Spleen (tissue), 13 donors: ENCODE measurements at places on chromosomes 12 and 14.

DNA sequence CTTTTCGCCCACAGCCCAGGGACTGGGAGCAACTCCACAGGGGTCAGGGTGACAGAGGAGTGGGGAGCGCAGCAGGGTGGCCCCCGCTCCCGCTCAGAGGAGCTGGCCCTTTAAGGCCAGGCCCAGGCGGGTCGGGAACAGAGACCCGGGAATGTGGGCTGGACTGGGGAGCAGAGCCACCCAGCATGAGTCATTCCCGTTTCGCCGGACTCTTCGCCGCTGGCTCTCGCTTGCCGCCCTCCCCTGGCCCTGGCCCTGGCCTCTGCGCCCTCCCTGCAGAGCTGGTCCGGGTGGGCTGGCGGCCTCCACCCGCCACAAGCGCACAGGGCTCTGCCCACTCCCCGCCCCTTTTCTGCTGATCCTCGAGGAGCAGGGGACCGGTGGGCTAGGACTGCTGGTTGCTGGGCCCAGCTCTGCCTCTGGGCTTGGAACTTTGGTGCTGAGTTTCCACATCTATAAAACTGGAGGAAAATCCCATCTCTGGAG lies 92.8 kb downstream of the NINJ2 start:
- peak; percentile 85 for DNase-seq

DNA sequence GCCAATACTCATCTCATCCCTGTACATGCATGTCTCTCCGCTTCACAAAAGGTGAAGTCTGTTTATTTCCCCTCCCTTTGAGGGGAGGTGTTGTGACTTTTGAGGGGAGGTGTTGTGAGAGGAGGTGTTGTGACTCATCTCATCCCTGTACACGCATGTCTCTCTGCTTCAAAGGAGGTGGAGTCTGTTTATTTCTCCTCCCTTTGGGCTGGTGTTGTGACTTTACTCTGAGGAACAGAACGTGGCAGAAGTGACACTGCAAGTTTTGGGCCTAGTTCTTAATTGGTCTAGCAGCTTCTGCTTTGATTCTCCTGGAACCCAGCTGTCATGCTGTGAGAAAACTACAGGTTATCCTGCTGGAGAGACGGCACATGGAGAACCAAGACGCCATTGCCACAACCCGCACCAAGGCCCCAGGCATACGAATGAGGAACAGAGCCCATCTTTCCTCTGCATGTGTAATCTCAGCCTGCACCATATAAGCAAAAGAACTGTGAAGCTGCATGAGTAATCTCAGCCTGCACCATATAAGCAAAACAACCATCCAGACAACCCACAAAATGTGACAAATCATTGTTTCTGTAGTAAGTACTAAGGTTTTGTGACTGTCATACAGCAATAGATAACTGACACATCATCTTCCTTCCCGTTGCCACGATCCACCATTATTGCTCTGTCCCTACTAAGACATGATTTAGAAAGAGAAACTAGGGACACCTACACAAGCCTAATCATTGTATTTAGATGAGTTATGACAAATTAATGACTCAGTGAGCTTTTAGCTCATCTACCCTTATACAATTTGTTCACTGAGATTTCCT lies 30.0 kb downstream of the GALNT4 start:
- no peak for DNase-seq

DNA sequence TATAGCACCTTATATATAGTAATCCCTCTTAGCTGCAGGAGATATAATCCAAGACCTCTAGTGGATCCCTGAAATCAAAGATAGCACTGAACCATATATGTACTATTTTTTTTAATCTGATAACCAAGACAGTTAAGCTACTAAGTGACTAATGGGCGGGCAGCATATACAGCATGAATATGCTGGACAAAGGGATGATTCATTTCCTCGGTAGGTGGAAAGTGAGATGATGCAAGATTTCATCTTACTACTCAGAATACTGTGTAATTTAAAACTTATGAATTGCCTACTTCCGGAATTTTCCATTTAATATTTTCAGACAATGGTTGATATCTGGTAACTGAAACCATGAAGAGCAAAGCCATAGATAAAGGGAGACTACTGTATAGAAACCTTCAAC lies 36.2 kb downstream of the PRMT8 start:
- no peak for DNase-seq

DNA sequence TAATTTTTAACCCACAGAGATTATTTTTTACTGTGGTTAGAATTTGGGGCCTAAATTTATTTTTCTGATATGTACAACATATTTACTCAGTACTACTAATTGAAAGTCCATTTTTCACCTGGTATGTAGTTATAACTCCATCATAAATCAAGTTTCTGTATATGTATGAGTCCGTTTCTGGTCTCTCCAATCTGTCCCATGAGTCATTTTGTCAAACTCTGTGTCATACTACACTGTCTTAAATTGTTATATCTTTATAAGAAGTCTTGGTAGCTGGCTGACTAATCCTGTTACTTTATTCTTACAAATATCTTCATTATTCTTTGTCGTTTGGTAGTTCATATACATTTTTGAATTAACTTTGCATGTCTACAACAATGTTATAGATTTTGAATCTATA lies 344.0 kb downstream of the PDZRN4 start:
- DNase-seq: no peak

- no peak for DNase-seq
These were observed 11.9 kb upstream of the KLRB1 start for GRCh38 chr12:9619411-9620179.

DNA sequence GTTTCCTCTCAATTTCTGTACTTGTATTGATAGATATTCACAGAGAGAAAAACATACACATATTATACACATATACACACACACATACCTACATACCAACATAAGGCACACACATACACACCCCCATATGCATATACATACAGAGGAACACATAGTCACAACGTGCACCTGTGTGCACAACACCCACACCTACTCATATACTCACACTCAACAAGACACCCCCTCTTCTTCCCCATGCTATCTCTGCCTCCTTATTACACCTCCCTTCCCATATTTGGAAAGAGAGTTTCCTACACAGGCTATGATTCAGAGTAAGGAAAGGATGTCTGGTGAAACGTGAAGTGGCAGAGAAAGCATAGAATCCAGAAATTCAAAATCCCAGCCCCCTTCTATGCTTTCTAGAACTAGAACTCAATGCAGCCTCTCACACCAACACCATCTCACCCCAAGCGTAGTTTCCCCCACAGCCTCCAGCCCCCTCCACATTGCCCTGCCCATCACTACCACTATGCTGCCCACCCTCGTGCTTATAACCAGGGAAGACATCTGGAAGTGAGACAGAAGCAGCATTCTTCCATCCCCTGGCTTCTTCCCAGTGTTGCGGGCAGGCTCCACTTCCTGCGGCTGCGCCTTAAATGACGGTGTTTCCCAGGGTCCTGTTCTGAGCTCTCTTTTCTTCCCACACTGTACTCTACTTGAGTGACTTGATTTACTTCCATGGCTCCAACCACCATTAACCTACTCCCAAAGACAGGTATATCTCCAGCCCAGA lies 2.4 kb downstream of the RNASE8 start:
- no peak for DNase-seq

DNA sequence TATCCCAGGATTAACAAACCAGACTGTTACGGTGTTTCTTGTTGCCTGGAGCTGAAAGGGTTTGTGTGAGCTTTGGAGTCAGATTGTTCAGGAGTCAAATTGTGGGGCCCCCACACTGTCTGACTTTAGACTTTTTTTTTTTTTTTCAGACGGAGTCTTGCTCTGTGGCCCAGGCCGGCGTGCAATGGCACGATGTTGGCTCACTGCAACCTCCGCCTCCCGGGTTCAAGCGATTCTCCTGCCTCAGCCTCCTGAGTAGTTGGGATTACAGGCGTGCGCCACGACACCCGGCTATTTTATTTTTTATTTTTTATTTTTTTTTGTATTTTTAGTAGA lies 847 bp downstream of the TSFM start:
- DNase-seq: no peak

- peak; percentile 73 for DNase-seq
These were observed 11.3 kb downstream of the ARL6IP4 start for GRCh38 chr12:122991623-122992275.

- DNase-seq: peak; percentile 71
These were observed 14.0 kb downstream of the ULK1 start for GRCh38 chr12:131908092-131909080.

DNA sequence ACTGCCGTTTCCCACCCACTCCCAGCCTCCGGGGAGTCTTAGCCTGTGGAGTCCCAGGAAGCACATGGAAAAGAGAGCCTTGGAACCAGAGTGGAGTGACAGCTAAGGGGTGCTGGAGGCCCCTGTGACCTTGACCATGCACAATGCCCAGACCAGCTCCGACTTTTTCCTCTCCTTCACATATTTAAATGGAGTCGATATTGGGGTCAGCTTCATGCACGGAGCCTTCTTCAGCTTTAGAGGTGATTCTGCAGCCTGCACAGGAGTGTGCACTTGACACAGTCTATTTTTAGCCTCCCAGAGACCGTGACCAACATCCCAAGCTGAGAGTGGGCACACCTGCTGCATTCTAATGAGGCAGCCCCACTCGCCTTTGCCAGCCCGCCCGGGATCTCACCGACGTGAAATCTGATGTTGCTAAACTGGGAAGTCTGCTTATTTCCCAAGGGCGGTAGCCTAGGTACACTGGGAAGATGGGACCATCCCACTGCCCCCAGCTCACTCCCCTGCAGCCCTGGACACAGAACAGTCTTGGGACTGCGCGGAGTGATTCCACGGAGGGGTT lies 47.5 kb downstream of the PRMT8 start:
- DNase-seq: no peak

DNA sequence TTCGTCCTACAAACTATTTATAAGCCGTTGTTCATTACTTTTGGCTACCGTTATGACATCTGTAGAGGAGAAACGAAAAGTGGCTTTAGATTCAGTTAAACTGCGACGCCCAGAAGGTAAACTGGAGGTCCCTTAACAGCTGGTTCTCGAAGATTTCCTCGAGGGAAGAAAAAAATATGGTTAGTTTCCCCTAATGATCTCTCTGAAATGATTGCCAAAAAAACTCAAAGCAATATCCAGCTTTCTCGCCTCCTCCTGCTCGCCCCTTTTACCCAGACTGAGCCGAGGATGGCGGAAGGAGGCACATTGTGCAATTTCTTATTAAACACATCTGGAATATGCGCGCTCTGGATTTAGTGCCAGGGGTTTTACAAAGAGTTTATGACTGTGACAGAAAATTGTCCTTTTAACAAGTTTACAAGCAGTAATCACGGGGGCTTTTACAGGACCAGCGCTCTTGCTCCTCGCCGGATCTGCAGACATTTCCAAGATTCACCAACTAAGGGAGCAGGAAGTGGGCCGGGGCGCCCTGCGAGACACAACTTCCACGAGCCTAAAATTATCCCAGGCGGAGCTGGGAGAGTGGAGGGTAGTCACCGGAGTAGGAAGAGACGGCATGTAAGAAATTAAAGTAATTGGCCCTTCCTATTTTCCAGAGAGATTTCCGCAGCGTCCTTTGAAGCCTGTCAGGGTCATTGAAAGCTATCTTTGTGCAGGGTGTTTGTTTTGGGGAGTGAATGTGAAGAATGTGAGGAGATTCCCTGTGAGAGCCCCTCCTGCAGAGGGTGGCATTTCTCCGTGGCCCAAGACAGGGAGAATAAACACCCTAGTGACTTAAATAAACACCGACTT lies 5.6 kb downstream of the SIX1 start:
- no peak for DNase-seq

GRCh38 chr14:101997429-101998336 lies 33.3 kb downstream of the DYNC1H1 start:
- DNase-seq: no peak

DNA sequence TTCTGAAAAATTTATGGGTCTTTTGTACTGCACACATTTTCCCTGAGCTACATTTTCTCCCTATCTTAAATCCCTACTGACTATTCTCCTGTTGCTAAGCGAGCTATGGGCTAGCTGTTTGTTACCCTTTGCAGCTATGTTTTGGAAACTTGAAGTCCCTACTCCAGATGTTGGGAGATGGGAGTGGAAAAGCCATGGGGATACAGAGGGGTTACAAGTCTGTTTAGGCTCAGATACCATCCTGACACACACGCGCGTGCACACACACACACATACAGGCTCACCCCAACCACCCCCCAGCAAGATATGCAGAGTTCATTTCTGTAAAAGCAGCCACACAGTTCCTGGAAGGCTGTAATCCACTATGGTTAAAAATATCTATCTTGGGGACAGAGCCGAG lies 15.8 kb downstream of the ATP5MC2 start:
- no peak for DNase-seq

DNA sequence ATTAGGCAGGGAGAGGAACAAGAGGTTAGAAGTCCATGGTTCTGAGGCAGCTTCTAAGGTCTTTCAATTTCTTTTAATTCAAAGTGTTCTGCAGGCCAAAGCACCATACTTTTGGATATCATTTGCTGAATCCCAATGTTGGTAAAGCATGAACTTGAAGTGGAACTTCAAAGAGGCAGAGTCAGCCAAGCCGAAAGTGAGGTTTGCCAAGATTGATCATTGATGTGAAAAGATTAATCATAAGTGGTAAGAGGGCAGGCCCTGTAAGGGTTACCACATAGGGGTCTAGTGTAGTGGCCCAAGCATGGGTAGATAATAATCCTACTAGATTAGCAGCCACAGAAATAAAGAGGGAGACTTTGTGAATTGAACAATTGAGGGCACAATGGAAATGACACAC lies 191.7 kb upstream of the DIO2 start:
- no peak for DNase-seq

- no peak for DNase-seq
These were observed 30.2 kb downstream of the OSBPL8 start for GRCh38 chr12:76529226-76529918.

- DNase-seq: no peak
These were observed 486.2 kb downstream of the MED13L start for GRCh38 chr12:115791331-115791730.

DNA sequence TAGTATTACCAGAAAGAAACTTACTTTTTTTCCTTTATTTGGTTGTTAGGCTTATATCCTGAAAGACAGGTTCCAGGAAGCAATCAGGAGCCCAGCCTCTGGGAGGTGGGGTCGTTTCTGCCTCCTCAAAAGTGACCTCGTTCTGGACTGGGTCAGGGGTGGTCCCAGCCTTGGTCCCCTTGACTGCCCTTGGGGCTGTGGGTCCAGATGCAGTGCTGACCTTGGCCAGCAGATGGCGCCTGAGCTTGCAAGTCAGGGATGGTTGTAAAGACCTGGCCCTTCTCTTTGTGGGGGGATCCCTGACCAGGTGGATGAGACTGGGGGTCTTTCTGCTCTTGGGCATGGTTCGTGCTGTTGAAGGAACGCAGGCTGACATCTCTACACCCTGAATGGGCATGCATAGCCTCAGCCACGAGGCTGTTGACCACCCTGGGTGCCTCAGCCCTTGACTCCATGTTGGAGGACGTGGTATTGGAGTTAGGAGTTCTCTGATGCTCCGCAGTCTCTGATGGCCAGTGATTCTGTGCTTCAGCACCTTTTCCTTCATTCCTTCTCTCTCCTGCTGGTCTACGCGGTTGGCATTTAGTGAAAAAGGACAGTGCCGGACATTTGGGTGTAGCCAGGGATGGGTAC lies 62.4 kb downstream of the ADCK1 start:
- DNase-seq: peak; percentile 91

- DNase-seq: no peak
These were observed 33.5 kb downstream of the SLC6A12 start for GRCh38 chr12:180445-180844.

DNA sequence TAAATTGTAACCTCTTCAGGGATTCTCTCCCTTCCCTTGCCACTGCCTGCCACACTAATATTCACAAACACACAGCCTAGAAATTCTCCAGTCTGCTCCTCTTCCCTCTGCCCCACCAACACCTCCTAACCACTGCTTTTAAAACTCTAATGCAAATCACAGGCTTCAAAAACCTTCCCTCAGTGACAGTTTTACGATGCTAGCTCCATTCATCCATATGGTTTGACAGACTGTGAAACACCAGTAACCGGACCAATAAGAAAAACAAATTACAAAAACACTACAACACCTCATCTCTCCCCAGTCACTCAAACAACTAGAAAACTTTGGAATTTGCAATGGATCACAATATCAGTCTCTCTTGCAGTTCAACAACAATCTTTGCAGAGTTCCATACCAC lies 5.7 kb downstream of the DPF3 start:
- DNase-seq: no peak
